Aorta (tissue), 5 donors: ENCODE measurements at places on chromosomes 1 and 21. TPM values are rescaled to one million over a fixed set of nuclear protein-coding genes. Genes with fewer than 3 reads are reported as not detected.

C1orf185 gene
- polyA plus RNA-seq: not detected

NUP210L gene
- polyA plus RNA-seq: 0.15 TPM

NPHS2 gene
- not detected for polyA plus RNA-seq

AMY1C gene
- polyA plus RNA-seq: not detected

TMEM269 gene
- not detected for polyA plus RNA-seq

CFAP107 gene
- polyA plus RNA-seq: not detected

CD53 gene
- 8.0 TPM for polyA plus RNA-seq

S100A5 gene
- polyA plus RNA-seq: not detected

AMPD1 gene
- polyA plus RNA-seq: not detected

KRTAP12-2 gene
- not detected for polyA plus RNA-seq

KCTD3 gene
- 29.4 TPM for polyA plus RNA-seq

SEMA6C gene
- polyA plus RNA-seq: 28.8 TPM

LINGO4 gene
- not detected for polyA plus RNA-seq

VCAM1 gene
- 18.7 TPM for polyA plus RNA-seq

ZNF683 gene
- not detected for polyA plus RNA-seq

NUF2 gene
- 2.4 TPM for polyA plus RNA-seq

FGR gene
- polyA plus RNA-seq: 12.1 TPM

FAAH gene
- 33.2 TPM for polyA plus RNA-seq

IL20 gene
- not detected for polyA plus RNA-seq

MNDA gene
- 1.8 TPM for polyA plus RNA-seq

TM2D1 gene
- 34.8 TPM for polyA plus RNA-seq

GBP6 gene
- polyA plus RNA-seq: 0.13 TPM

TDRD5 gene
- polyA plus RNA-seq: not detected

MTF1 gene
- 2.8 TPM for polyA plus RNA-seq

RPTN gene
- polyA plus RNA-seq: not detected

PAQR6 gene
- polyA plus RNA-seq: not detected

FCRL4 gene
- not detected for polyA plus RNA-seq

COL11A1 gene
- polyA plus RNA-seq: not detected

HMGN2 gene
- 385 TPM for polyA plus RNA-seq

CSF3R gene
- polyA plus RNA-seq: 5.8 TPM

ETV3L gene
- polyA plus RNA-seq: not detected

ANGPTL1 gene
- 43.8 TPM for polyA plus RNA-seq

RBBP5 gene
- 3.8 TPM for polyA plus RNA-seq

TMEM52 gene
- not detected for polyA plus RNA-seq

KIF26B gene
- polyA plus RNA-seq: under 0.01 TPM

OR10J1 gene
- not detected for polyA plus RNA-seq

HRNR gene
- not detected for polyA plus RNA-seq

LRRC71 gene
- not detected for polyA plus RNA-seq

SAMD11 gene
- polyA plus RNA-seq: 7.2 TPM

MGST3 gene
- polyA plus RNA-seq: 203 TPM

RNU1-1 gene
- polyA plus RNA-seq: not detected

TRAPPC3 gene
- polyA plus RNA-seq: 81.0 TPM

TMEM125 gene
- polyA plus RNA-seq: not detected

LIPI gene
- not detected for polyA plus RNA-seq

PLA2G4A gene
- polyA plus RNA-seq: 7.2 TPM

PYHIN1 gene
- not detected for polyA plus RNA-seq

CLCNKA gene
- polyA plus RNA-seq: not detected

LAD1 gene
- 0.82 TPM for polyA plus RNA-seq

ADORA3 gene
- polyA plus RNA-seq: 13.4 TPM

PTTG1IP gene
- 103 TPM for polyA plus RNA-seq

INSRR gene
- not detected for polyA plus RNA-seq

ORC1 gene
- 0.28 TPM for polyA plus RNA-seq

RAP1A gene
- polyA plus RNA-seq: 318 TPM

BSND gene
- not detected for polyA plus RNA-seq

WDR64 gene
- polyA plus RNA-seq: not detected
